ENCODE measurements at places on chromosomes 2 and 18.

- no peak for DNase-seq
Measured at GRCh38 chr18:76613053-76613754, 118.2 kb upstream of the ZNF516 start.

DNA sequence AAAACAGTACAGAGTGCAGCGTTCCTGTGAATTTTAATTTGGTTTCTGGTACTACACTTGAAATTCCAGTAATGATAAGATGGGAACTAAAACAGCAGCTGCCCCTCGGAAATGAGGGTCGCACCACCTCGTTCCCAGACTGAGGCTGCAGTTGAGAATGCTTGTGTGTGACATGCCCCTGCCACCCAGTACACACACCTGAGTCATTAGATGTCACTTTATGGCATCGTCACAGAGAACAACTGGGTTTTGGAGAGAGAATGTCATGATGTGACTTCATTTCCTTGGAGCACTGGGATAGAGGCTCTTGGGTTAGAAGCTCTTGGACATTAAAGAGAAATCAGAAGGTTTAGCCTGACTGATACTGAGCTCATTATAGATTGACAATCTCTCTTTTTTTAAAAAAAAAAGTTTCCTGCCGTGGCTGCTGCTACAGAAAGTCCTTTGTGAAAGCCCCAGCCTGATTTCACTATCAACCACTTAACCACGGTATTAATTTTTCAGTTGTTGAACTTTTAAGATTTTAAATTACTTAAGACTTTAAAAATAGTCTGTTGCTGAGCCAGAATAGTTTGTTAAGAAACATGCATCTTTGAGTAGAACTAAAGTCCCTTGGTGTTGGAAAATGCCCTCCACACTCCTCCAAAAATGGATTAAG is 24.5 kb downstream of the BCL2L11 start:
- no peak for DNase-seq

DNA sequence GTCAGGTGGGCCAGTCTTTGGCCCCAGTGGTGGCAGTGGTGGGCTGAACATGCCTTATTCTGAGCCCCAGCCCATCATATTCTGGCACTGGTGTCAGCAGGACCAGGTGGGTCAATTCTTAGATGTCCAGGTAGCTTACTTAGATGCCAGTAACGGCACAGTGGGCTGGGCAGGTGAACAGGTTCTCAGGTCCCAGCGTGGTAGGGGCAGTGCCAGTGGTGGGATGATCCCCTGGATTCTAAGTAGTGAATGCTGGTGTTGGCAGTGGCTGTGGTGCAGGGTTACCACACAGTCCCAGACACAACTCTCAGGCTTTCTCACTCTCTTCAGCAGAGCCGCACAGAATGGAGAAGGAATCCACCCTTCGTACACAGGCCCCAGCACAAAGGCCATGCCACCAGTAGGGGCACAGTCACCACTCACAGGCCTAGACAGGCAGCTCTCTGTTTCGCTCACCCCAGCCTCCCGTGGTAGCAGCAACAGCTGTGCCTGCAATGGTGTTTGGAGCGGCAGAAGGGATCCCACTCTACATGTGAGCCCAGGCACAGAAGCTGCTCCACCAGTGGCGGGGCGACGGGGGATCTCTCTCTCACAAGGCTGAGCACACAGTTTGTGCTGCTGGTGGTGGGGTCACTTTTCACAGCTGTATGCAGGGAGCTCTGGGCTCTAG is 97.3 kb downstream of the ANKRD12 start:
- DNase-seq = no peak

GRCh38 chr2:159549234-159549633 is 67.1 kb downstream of the BAZ2B start:
- no peak for DNase-seq

DNA sequence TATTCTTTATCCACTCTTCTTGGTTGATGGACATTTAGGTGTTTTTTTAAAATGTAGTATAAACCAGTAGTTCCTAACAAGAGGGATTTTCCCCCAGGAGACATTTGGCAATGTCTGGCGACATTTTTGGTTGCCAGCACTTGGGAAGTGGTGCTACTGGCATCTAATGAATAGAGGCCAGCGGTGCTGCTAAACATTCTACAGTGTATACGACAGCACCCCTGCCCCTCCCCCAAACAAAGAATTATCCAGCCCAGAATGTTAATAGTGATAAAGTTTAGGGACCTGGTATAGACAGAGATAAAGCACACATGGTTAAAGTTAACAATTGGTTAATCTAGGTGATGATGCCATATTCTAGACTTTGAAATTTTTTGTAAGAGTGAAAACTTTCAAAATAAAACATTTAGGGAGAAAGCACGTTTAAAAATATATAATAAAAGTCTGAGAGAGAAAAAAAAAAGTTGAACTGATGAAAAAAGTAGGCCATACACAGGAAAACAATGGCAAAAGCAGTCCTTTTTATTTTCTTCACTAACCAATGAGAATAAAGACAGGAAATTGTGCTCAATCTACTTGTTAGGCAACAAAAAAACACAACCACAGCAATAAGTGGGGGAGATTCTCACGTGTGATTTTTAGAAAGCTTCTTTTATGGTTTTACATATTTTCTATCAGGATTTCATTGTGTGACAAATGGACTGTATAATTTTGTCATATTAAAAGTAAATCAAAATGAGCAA is 14.8 kb downstream of the FBXO48 start:
- no peak for DNase-seq

- DNase-seq = no peak
Measured at GRCh38 chr18:30135938-30136337, 906.6 kb downstream of the DSC3 start.
